ENCODE measurements at places on chromosomes 5 and 9.

DNA sequence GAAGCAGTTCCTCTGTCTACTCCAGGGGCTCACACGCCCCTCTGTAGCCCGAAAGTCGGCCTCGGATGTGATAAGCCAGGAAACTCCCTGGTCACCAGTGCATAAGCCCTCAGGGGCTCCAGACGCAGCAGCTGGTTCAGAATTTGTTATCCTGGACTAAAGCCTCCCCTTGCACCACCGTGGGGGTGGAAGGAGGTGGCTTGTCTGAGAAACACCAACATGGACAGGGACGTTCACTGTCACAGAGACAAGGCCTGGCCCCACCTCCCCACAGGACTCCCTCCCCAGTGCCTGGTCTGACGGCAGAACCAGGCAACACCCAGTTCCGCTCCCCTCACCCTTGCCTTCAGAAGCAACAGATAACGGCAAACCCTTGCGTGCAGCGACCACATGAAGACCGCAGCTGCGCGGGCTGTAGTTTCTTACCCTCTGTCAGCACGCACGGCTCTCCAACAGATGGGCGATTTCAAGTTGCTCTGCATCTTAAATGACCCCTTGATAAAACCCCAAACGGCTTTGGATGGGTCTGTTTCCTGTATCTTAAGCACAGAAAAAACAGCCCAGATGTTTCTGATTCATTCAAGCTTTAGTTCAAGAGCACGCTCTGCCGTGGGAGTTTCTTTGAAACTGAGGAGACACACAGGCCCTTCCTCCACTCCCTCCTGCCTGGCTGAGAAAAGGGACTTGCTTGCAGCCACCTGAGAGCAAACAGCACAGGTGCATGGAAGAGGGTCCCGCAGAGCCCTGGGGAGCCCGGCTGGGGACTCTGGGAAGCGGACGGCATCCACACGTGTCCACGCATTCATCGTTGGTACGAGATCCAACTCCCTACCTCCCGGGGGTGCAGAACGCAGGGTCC is 44.7 kb upstream of the NKD2 start:
- DNase-seq: peak; percentile 1

GRCh38 chr9:21974722-21975409 is 19.3 kb downstream of the CDKN2A start:
- DNase-seq: peak; percentile 30

DNA sequence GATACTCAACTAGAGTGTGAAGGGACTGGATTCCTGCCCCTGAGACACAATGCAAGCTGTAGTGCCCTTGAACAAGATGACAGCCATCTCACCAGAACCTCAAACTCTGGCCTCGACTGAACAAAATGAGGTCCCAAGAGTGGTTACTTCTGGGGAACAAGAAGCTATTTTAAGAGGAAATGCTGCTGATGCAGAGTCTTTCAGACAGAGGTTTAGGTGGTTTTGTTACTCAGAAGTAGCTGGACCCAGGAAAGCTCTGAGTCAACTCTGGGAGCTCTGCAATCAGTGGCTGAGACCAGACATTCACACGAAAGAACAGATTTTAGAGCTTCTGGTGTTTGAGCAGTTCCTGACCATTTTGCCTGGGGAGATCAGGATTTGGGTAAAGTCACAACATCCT is 2.4 kb downstream of the ZNF483 start:
- peak; percentile 3 for DNase-seq

DNA sequence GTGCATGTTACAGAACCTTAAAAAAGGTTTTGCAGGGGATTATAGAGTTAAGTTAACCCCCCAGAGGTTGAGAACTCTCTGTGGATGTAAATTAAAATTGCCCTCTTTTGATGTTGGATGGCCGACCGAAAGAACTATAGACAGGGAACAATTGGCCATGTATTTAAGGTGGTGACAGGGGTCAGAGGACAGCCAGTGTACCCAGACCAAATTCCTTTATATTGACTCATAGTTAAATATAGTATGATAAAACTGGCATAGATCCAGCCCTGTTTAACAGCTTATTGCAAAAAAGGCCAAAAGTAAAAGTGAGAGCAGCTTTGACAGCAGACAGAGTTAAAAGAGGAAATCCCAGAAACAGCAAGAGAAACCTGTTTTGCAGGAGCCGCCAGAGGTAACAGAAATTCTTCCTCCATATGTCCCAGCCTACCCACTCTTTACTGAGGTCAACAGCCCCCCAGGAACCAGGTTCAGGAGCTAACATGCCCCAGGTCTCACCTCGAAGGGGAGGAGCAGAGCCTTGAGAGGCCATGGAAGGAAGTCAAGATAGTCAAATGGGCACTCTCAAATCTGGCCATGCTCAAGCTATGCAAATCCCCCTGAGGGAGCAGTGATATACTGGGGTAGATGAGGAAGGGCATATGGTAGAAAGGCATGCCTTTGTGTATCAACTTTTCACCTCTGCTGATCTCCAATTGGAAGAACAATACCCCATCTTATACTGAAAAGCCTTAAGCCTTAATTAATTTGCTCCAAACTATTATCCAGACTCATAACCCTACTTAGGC is 156.4 kb upstream of the COX7C start:
- no peak for DNase-seq

- DNase-seq: peak; percentile 87
Observed at GRCh38 chr9:130578865-130579737, at the start of gene FUBP3. FUBP3 (plus strand) TSS chr9:130579577; CDS start chr9:130579681, 104 bp downstream.

GRCh38 chr9:77954666-77955015 is 77.0 kb downstream of the GNAQ start:
- DNase-seq: no peak

DNA sequence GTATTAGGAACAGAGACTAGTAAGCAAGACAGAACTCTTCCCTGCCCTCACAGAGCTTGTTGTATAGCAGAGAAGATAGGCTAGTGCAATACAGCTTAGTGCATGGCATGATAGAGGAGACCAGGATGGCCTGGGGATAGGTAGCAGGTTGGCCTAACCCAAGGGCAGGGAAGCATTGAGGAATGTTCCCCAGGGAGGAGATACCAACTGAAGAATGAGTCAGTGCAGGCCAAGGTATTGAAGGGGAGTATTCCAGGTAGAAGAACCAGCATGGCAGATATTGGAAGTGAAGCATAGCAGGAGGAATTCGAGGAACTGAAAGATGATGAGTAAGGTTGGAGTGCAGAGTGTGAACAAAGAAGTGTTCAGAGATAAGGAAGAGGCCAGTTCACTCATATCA is 138.6 kb upstream of the DHFR start:
- DNase-seq: no peak

DNA sequence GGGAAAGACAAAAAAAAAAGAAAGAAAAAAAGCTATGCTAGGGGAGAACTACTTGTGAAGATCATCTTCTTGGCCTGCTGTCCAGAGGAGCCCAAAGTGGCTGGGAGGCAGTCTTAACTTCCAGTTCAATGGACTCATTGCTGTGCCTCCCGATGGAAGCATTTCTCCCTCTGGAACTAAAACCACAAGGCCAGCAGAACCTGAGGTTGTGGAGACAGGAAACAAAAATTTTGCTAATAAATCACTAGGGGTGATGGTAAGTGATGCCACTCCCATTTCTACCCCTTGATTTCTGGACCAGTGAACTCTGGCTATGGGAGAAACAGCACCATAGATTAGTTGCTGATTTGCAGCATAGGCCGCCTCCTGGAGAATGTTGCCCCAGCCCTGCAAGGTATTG is 123.4 kb upstream of the NFIL3 start:
- no peak for DNase-seq

DNA sequence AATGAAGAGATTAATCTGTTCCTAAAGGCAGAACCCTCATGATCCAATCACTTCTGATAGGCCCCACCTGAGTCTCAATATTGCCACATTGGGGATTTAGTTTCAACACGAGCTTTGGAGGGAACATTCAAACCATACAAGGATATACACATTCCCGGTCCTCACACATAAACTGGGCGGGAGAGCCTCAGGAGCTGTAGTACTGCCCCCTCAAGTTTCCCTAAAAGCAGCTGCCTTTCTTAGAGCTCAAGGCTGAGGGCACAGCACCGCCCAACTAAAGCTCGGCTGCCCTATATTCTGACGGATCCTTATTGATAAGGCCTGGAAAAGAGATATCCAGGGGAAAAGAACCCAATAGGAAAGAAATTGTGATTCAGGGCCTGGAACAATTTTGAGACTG is 83.0 kb downstream of the GADD45G start:
- DNase-seq: no peak

DNA sequence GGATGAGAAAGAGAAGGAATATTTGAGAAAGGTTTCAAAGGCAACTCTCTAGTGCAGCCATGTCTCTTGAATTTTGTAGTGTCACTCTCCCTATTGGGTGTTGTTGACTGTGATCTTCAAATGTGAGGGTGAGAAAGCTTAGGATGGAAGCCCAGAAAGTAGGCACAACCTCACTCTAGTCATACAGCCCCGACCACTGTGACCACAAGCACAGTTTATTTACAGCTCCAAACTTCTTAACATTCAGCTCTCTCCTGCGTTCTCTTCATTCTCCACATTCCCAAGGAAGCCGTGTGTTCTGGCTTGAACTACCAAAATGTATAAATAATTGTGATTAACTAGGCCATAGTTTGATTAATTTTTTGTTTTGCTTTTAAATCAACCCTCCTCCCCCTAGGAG is 542.9 kb downstream of the LRRC70 start:
- no peak for DNase-seq

- peak; percentile 40 for DNase-seq
Observed at GRCh38 chr5:172837640-172838039, 3.6 kb downstream of the ERGIC1 start.

GRCh38 chr5:141867651-141868050 is 10.6 kb downstream of the PCDH1 start:
- no peak for DNase-seq

- no peak for DNase-seq
Observed at GRCh38 chr5:80976985-80977384, 16.8 kb downstream of the RASGRF2 start.

DNA sequence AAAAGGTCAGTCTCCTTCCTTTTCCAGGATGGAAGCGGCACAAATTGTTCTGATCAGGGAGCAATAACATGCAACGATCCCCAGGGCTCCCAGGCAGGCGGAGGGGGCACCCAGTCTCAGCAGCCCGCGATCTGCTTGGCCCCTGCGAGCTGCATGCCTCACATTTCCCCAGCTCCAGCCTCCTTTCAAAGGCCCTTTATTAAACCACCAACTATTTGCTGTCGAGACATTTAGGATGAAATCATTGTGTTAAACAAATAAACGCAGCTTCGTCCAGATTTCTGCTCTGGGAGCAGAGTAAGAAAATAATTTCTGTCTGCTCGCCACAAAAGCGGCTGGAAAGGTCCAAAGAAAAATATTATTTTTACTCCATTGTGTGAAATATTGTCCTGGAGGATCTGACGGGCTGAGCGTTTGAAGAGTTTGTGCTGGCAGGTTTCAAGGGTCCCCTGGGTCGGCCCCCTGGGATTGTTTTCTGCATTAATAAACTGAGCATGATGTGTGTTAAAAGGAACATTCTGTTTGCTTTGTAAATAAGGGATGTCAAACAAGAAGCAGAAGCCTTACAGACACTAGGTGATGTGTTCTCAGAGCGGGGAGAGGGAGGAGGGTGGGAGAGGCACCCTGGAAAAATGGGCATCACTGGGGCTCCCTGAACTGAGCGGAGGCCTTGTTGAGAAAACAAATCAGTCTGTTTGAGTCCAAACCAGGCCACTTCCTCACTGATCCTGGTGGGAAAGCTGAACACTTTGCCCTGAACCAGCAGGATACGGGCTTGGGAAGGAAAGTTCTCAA is 110.1 kb downstream of the FOXD1 start:
- no peak for DNase-seq

- no peak for DNase-seq
Observed at GRCh38 chr5:151737431-151737830, 21.0 kb downstream of the ATOX1 start.

- DNase-seq: no peak
Observed at GRCh38 chr5:146249801-146250200, 46.4 kb downstream of the RBM27 start.

- DNase-seq: no peak
Observed at GRCh38 chr5:89722538-89722937, 687.0 kb downstream of the CETN3 start.

DNA sequence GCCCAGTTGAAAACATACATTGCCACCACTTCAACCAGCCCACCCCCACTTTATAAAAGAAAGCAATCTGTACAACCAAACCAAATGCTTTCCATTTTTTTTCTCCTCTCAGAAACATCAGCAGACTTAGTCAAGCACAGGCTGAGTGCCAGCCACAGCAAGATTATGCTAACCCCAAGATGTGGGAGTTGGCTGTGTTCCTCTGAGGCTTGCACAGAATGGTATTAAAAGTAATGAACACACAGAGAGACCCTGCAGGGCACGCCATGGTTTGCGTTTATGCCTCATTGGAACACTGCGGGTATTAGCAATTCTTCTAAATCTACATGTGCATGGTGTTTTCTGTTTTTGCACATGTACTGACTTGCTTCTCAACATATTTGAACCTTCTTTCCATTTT is 419.9 kb upstream of the GRAMD2B start:
- DNase-seq: no peak

GRCh38 chr5:1498623-1499416 is 24.9 kb downstream of the LPCAT1 start:
- DNase-seq: no peak

GRCh38 chr5:121919046-121919445 is 42.7 kb upstream of the SRFBP1 start:
- no peak for DNase-seq

DNA sequence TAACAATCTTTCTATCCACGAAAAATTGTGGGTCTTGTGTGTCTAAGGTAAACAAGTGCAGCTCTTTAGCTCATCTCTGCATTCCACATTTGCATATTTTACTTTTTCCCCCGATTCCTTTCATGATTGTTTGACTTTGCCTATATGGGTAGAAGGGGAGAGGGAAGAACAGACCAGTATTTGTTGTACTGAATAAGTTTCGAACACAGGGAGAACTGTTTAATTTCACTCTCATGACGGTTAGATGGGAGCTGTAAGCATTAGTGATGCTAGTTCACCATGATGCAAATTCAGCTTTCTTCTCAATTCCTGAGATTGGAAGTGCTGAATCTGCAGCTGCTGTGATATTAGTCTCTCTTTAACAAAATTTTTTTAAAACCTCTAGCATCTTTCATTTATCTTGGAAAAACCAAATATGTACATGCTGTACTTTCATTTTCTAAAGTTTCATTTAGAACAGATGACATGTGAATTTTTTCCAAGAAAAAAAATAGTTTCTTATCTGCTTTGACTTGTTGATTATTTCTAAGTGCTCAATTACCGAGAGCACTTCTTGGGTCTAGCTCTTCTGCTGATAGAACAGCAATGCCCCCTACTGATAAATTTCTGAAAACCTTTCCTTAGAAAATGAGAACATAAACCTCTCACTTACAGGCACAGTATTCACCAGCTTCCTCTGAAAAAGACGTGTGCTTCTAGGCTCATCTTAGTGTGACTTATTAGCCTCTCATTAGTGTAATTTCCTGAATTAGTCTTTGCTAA is 149.5 kb downstream of the BAAT start:
- DNase-seq: no peak
